ENCODE measurements at places on chromosomes 1 and 21. TPM values are rescaled to one million over a fixed set of nuclear protein-coding genes. Genes with fewer than 3 reads are reported as not detected.

DNA sequence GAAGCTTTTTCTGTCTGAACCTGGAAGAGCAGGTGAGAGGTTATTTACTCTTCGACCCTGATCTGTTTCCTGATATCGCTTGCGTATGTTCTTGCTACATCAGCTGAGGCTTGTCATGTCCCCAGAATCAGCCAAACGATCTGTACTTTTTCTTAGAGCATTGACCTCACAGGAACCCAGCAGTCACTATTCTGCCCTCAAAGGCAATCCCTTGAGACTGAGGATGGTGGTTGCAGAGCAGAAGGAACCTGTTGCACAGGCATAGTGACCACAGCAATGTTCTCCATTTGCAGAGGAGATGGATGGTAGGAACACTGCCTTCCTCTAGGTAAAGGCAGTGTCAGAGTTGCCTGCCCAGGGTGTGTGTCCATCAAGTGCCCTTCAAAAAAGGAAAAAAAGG, 11.3 kb upstream of the LACTBL1 start:
- no peak for DNase-seq

- no peak for DNase-seq
These were observed 11.7 kb downstream of the PDIK1L start for GRCh38 chr1:26122988-26123973.

Gene TCP10L
- 0.48 TPM for total RNA-seq

GRCh38 chr1:59015708-59016107, 231.9 kb upstream of the JUN start:
- DNase-seq: no peak

- DNase-seq: no peak
These were observed 41.6 kb upstream of the APP start for GRCh38 chr21:26212220-26212619.

Gene NBPF4
- total RNA-seq: not detected

Gene MTARC1
- total RNA-seq: 4.7 TPM

Gene PGBD5
- total RNA-seq: 0.33 TPM

DNA sequence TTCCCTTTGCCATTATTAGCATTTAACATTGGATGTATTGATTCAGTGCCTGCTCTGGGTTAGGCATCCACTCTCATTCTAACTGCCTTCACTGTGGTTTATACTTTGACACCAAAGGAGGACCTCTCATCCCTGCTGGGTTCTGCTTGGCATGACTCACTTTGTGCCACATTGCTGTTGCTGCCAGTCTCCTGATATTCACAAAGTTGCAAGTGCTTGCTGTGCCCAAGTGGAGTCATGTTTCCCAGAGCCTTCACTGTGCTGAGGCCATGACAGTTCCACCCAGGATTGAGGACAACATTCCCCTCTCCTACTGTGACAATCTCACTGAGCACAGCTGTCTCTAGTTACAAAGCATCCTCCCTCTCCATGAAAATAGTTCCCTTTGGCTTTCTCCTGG, 519.9 kb upstream of the USP24 start:
- no peak for DNase-seq

GRCh38 chr1:172662464-172663109, 3.7 kb downstream of the FASLG start:
- no peak for DNase-seq

- no peak for DNase-seq
These were observed 3.1 kb upstream of the SLC16A4 start for GRCh38 chr1:110393691-110394492.

Gene LHX4
- not detected for total RNA-seq

Gene ERO1B
- total RNA-seq: 5.8 TPM

Gene BECN2
- total RNA-seq: not detected

GRCh38 chr1:228871314-228872061, 136.2 kb downstream of the RHOU start:
- DNase-seq: no peak

GRCh38 chr1:76881762-76882161, 14.5 kb downstream of the ST6GALNAC5 start:
- DNase-seq: no peak

DNA sequence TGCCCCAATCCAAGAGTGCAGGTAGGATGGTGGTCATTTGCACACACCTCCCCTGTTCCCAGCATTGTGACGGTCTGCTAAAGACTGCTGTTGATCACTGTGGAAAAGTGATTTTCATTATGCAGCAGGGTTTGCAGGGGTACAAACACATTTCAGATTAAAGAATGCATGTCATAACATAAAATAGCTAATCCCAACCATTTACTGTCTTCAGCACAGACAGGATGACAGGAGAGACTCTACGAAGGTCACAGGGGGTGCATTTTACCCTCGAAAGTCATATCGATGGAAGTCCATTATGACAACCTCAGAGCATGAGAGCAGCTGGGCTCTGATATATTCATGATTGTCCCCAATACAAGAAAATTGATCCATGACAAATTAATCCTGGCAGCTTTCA, 302.6 kb downstream of the AJAP1 start:
- DNase-seq: no peak

DNA sequence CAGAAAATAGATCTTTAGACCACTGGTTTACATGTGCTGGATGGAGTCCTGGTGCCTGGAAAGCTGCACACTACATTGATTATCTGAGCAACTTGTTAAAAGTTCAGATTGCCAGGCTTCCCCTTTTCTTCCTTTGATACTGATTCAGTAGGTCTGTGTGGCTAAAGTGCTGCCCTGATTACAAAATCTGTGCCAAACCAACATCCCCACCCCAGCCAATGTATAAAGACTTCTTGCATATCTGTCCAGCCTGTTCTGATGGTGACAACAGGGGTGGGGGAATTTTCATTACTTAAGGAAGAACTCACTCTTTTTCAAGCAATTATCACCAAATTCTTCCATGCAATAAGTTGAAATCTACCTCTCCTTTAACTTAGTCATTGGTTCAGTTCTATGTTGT, 135.5 kb downstream of the TNFSF18 start:
- no peak for DNase-seq

GRCh38 chr1:94903280-94904009, 23.5 kb downstream of the CNN3 start:
- no peak for DNase-seq

GRCh38 chr1:196723325-196724185, 51.1 kb upstream of the CFHR3 start:
- no peak for DNase-seq

- DNase-seq: no peak
These were observed 5.2 kb downstream of the TRNP1 start for GRCh38 chr1:26998429-26999300.

GRCh38 chr1:31515056-31515775, 61.1 kb upstream of the TINAGL1 start:
- DNase-seq: peak; percentile 64

GRCh38 chr1:21818656-21819055, 6.6 kb downstream of the LDLRAD2 start:
- no peak for DNase-seq

DNA sequence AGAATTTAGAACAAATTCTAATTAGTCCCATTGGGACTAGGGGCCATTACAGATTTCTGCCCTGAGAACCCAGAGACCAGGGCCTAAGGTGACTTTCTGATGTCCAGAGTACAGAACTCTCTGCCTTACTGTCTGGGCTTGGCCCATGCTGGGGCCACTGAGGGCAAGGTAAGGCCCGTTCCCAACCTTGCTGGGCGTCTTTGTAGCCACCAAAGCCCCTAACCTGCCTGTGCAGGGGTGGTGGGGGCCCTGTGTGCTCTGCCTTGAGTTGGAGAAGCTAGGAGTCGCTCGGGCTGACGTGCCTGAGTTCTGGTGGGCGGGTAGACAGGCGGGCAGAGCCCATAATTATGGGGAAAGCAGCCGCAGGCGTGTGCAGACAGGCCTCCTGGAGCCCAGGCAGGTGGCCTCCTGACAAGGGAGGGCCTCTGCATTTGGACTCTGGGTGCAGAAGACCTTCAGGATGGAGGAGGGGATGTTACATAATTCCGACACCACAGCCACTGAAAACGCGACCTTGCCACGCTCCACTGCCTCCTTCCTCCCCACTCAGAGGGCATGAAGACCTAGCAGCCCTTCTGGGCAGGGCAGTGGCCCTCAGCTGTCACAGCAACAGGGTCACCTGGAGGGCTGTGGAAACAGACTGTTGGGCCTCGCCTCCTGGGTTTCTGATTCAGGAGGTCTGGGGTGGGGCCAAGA, 239.9 kb upstream of the TMEM51 start:
- no peak for DNase-seq

DNA sequence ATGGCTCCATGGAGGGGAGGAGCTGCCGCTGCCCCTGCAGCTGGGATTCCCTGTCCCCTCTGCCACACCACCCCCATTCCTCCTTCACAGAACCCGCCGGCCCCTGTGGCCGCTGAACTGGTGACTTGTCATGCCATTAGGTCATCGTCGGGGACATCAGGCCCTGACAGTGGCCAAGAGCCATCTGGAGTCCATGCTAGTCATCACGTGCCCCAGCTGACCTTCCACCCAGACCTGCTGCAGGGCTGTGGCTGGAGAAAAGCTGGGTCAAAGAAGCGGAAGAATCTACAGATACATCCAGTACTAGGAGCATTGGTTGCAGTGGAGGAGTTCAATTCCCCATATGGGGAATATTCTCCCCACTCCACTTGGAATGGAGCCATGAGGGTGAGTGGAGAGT, 78.1 kb downstream of the KCNJ15 start:
- DNase-seq: no peak

DNA sequence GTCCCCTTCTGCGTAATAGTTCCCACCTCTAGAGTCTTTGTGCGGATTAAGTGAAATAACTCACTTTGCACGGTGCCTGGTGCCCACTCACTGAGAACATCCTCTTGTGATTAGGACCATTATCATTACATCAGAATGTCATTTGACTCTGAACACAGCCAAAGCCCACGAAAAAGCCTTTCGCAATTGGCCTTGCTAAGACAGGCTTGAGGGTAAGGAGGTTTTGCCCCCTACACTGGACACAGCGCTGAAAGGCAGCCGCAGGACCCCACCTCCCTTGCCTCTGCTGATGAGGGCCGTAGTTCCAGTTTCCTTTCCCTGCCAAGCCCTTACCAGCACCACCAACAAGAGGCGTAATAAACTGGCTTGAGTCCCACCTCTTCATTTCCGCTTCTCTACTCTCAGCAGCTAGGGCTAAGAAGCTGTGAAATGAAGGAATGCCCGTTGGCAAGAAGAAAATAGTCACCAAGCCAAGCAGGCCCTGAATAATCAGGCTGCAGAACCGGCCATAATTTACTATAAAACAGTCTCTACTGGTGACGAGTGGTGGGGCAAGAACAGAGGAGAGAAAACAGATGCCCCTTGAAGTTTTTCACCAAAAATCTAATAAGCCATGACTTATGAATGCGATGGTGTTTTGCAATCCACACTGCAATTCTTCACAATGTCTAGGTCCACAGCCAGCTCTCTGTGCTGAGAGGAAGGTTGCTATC, 53.1 kb downstream of the SH3GLB1 start:
- no peak for DNase-seq

DNA sequence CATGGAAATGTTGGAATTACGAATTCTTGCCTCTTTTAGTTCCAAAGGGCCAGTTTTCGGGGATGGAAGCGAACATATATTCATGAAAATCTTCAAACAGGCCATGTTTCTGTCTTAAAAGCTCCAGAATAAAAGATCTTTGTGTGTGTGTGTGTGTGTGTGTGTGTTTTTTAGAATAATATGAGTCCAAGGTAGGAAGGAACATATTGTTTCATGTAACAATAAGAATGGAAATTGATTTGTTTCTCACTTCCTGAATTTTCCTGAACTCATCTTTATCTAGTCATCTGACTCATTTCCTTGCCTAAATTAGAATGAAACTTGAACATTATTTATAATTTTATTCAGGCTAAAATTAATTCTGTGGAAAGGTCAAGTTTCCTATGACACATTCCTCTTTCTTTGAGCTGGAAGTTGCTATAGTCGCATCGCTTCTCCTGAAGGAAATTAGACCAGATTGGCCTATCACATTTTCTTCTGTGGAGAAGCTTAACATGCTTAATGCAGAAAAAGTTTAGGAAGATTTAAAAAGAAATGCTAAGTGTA, 805.1 kb upstream of the ADAMTS5 start:
- DNase-seq: no peak

DNA sequence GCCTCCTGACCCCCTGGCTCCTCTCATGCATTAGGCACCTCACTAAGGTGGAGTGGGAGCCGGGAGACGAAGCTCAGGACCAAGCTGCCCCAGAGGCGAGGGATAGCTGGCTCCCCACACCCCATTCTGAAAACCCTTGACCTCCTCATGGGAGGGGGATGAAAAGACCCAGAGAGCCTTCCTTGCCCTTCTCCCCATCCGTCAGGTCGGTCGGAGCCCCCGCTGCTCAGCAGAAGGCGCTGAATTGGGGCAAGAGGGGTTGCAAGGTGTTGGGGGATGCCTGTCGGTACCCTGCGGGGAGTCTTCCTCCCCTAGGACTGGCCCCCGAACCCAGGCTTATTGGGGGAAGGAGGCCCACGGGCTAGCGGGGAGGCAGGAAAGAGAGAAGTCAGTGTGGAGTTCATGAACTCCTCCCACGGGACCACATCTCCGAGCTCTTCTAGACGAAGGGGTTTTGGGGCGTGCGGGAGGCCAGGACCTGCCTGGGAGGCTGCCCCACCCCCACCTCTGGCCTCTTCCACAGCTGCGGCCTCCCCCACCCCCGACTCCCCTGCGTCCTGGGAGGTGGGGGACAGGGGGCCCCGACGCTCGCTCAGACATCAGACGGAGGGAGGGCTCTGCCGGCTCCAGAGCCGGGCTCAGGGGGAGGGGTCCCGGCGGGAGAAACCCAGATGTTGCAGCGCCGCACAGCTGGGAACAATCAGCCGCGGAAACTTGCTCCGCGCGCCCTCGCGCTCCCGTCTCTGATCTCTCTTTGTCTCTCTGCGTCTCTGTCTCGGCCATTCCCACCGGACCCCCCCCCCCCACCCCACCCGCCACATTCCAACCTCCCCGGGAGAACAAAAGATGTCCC, 719 bp downstream of the MFAP2 start:
- peak; percentile 81 for DNase-seq

GRCh38 chr1:66505671-66506392, 28.1 kb upstream of the SGIP1 start:
- DNase-seq: no peak

Gene BMP8B
- total RNA-seq: 0.95 TPM

Gene PPCS
- total RNA-seq: 35.1 TPM

GRCh38 chr1:36769886-36770830, 264.2 kb downstream of the GRIK3 start:
- no peak for DNase-seq

- DNase-seq: no peak
These were observed 15.3 kb downstream of the TOMM20 start for GRCh38 chr1:235113183-235113917.

GRCh38 chr1:54403405-54403804, 2.8 kb downstream of the SSBP3 start:
- DNase-seq: no peak

- DNase-seq: no peak
These were observed 8.4 kb downstream of the MYBPH start for GRCh38 chr1:203167026-203167912.

DNA sequence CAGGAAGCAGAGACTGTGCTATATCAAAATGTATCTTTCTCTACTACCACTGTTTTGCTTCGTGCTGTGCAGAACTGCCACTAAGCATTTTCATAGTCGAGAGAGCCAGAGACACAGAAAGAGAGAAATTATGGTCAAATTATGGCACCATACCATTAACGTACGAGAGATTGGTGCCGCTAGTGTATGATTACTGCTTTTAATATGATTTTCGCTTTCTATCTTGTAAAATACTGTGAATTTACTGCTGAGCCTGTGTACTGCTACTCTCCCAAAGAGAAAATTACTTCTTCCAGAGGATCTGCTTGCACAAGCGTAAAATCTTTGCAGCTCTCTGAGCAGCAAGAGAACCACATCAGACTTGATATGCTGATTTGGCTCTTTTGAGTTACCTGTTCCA, 71.1 kb upstream of the ZNF281 start:
- no peak for DNase-seq

Gene PDC
- not detected for total RNA-seq

Gene TNNI3K
- not detected for total RNA-seq

- no peak for DNase-seq
These were observed 288.3 kb downstream of the TM2D1 start for GRCh38 chr1:61436491-61437120.

Measured in ovary (tissue), 10 donors.